EH (cell line): ENCODE measurements at places on chromosomes 7 and 10.

DNA sequence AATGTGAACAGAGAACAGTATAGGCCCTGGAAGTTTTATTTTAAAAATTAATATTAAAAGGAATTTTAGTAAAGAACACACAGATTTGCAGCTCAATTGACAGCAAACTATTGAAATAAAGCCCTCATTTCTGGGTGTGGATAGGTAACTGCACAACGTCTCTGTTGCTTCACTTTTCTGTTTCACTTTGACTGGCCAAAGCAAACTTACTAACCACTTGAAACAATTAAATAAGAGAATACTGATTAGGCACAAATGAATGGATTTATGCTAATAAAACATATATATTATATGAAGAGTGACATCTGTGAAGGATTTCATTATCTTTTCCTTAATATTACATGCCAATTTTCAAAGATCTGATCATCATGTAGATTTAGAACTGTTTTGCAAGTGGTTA lies 11.9 kb downstream of the ZNF804B start:
- DNase-seq: no peak

- DNase-seq: no peak
These were observed 117.0 kb downstream of the ADCY1 start for GRCh38 chr7:45691155-45691656.

- peak; percentile 19 for DNase-seq
These were observed 23.0 kb upstream of the SVIL start for GRCh38 chr10:29657719-29658274.

DNA sequence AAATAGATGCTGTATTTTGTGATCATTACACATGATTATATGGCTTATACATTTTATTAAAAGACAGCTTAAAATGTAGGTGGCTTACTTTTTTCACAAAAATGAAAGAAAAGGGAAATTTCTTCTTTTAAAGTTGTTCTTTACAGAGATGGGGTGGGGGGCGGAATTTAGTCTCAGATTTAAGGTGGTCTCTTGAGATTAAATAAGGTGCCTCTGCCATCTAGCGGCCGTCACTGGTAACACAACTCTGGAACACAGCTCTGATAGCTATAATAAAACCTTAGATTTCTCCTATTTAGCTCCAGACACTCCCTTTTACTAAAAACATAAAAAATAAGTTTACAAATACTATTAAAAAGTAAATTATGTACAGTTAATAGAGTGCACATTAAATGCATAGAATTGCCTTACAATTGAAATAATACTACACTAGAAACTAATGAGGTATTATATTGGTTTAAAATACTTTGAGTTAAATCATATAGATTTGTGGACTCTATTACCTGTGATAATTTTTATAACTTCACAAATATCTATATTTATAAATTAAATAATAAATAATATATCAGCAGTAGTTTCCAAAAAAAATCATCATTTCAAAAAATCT lies 210.9 kb downstream of the DGKB start:
- peak; percentile 36 for DNase-seq

DNA sequence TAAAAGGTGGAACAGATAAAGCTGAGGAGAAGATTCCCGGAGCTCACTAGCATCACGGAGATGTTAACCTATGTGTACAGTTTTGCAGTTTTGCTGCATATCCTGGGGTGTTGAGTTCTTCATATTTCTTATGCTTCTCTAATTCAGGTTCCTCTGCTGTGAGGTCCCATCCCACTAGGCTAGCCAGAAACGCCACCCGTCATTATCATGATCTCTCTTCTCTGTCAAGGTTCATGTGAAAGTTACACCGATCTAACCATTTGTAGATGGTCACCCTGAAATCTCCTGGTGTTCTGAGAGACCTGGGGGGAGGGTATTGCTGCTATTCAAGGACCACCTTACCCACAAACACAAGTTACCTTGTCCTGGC lies 136.3 kb downstream of the CCDC71L start:
- no peak for DNase-seq

GRCh38 chr10:44466236-44466635 lies 81.3 kb upstream of the CXCL12 start:
- DNase-seq: peak; percentile 86

DNA sequence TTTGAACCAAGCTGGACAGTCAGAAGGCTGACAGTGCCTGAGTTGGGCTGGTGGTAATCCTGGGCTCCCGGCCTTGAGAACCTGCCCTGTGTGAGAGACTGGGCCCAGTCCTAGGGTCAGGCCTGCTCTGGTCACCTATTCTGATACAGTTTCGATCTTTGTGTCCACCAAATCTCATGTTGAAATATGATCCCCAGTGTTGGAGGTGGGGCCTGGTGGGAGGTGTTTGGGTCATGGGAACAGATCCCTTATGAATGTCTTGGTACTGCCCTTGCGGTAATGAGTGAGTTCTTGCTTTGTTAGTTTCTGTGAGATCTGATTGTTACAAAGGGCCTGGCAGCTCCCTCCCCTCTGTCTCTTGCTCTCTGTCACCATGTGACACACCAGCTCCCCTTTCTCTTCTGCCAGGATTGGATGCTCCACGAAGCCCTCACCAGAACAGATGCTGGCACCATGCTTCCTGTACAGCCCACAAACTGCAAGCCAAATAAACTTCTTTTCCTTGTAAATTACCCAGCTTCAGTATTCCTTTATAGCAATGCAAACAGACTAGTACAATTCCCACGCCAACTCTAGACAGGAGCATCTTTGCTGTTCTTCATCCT lies 111.8 kb upstream of the ZNF438 start:
- peak; percentile 46 for DNase-seq

- DNase-seq: no peak
These were observed 202.4 kb upstream of the TCERG1L start for GRCh38 chr10:131513901-131514300.

GRCh38 chr10:34049887-34050286 lies 715.4 kb upstream of the NRP1 start:
- peak; percentile 49 for DNase-seq

DNA sequence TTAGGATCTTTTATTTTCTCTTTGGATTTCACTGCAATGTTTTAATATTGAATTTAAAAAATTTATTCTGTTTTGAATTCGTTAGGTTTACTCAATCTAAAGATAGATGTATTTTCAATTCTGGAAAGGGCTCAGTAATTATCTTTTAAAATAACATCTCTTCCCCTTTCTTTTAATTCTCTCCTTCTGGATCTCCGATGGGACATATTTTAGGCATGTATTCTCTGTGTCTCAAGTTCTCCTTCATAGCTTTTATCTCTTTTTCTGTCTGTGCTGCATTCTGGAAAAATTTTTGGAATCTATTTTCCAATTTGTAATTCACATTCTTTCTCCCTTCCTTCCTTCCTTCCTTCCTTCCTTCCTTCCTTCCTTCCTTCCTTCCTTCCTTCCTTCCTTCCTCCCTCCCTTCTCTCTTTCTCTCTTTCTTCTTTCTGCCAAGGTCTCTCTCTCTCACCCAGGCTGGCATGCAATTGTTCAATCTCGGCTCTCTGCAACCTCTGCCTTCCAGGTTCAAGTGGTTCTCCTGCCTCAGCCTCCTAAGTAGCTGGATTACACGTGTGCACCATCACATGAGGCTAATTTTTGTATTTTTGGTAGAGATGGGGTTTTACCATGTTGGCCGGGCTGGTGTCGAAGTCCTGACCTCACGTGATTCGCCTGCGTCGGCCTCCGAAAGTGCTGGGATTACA lies 98.5 kb upstream of the CTTNBP2 start:
- DNase-seq: no peak

DNA sequence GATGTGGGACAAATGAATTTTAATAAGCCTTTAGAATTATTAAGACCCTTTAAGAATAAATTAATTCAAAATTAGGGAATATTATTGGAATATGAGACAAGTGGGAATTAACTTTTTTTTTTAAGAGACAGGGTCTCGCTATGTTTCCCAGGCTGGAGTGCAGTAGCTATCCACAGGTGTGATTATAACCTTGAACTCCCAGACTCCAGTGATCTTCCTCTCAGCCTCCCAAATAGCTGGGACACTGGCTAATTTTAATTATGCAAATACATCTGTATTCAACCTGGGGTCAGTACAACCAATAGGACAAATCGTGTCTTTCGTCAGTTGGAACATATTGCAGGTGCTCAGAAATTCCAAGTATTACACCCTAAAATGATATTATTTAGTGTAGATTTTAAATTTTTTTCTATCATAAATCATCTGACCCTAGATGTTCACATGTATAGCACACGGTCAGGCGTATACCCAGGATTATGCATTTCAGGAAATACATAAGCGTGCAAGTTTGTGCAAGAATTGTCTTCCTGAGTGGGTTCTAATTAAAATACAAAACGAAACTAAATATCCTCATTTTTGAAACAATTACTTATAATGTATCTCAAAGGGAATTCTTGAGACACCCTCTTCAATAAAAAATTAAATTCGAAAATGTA lies 1.2 kb downstream of the NT5C3A start:
- no peak for DNase-seq

- DNase-seq: no peak
These were observed 129.4 kb upstream of the SAMD8 start for GRCh38 chr10:74981831-74982633.

DNA sequence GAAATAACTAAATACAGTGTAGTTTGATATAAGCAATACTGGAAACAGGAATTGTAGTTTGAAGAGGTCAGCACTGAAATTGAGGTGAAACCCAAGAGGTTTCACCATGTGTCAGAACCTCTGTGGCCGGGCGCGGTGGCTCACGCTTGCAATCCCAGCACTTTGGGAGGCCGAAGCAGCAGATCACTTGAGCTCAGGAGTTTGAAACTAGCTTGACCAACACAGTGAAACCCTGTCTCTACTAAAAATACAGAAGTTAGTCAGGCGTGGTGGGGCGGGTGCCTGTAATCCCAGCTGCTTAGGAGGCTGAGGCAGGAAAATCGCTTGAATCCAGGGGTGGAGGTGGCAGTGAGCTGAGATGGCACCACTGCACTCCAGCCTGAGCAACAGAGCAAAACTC lies 13.7 kb downstream of the AHCYL2 start:
- DNase-seq: no peak

GRCh38 chr10:28734938-28735759 lies 57.8 kb downstream of the BAMBI start:
- DNase-seq: peak; percentile 95

DNA sequence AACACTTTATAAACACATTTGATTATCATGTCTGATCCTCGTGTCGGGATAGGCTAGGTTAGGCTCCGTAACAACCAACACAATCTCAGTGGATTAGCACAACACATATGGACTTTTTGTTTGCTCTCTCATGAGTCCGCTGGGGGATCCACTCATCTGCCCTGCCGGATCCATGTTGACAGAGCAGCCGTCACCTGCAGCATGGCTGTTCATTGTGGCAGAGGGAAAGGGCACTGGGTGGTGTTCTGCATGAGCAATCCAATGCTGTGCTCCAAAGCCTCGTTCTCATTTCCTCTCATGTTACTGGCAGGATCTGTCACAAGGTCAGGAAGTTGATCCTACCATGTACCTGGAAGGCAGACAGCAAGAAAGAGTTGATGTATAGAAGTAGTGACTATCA lies 62.5 kb upstream of the RAPGEF5 start:
- no peak for DNase-seq

DNA sequence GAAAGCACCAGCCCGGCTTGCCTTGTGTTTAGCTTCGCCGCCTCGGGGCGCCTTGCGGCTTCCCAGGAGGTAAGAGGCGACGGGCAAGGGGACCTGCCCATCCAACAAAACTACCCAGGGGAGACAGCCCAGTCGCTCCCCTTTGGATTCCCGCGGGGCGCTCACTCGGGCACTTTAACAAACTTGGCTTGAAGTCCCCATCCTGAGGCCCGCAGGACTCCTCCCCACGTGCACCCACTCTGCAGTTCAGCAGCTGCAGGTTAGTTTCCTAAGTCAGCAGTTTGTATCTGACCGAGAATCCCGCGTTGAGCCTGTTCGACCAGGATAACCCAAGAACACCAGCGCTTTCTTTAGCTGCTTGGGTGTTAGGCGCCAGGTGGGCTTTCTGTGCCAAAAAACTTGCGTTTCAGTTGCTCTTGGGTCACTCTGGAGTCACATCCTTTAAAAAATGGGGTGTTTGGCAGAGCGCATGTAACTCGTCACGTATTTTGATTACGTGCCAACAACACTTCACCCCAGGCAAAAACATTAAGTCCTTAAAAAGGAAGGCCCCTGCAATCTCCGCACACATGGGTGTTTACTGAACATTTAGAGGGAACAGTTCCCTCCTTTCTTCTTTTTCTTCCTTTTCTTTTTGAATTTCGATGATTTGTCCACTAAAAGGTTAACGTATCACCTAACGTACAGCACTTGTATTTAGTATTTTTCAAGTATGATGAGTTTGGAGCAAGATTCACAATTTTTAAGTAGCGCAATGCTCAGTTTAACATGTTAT lies 876 bp downstream of the DNAH11 start:
- DNase-seq: peak; percentile 45

DNA sequence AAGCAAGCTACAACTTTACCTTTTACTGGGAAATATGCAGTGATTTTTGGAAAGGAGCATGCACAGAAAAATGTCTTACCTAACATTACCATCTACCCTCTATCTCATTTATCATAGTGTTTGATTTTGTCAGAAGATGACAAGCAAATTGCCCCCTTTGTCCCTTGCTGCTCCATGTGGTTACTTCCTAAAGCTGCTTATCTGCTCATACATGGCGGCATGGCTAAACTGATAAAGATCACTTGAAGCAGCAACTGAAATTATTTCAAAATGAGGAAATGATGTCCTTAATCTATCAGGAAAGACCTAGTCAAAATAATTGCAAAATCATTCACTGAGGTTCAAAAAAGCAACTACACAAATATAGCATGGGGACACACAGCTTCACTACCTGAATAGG lies 1198.5 kb upstream of the SORCS1 start:
- DNase-seq: no peak

DNA sequence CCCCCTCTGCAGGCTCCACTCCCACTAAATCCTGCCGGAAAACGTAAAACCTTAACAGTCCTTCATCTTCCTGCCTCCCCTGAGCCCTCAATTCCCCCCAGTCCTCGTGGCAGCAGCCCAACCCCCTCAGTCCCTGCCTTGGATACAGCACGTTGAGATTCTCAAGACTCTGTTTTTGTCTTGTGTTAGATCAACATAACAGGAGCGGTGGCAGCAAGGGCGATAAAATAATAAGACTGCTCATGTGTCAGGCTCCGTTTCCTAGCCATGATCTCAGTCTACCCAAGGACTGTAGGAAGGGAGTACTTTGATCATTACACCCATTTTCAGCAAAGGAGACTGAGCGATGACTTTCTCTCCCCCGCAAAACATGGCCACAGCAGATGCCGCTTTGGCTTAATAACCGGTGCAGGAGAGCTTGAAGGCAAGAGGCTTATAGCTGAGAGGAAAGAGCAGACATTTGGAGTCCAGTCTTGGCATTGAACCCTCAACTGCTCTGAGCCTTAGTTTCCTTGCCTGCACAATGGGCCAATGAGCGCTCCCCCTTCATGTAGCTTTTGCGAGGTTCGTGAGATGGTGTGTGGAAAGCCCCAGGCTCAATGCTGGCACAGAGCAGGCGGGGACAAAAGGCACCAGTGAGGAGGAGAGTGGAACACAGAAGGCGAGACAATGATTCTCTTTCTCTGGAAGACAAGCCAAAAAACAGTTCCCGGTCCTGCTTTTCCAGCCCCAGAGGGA lies 42.1 kb upstream of the PCBD1 start:
- DNase-seq: no peak

- DNase-seq: peak; percentile 83
These were observed 586.3 kb upstream of the ANKRD30A start for GRCh38 chr10:36538953-36539586.
